ENCODE measurements at places on chromosomes 4 and X.

DNA sequence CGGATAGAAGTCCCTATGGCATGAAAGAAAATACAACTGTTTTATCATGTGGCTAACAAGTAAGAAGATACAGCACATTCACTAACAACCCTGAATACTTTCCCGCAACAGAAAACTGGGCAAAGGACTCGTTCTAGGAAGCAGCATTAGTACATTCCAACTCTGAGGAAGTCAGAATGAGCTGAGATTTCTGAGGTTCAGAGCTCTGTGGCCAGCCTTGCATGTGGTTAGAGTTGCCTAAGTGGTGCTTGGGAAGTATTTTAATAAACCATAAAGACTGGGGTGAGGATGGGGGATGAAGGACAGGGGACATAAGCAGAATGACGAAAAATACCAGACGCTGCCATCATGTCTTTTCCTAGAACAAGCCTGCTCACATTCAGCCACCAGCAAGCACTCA, 82.2 kb downstream of the EFHC2 start:
- DNase-seq = no peak

DNA sequence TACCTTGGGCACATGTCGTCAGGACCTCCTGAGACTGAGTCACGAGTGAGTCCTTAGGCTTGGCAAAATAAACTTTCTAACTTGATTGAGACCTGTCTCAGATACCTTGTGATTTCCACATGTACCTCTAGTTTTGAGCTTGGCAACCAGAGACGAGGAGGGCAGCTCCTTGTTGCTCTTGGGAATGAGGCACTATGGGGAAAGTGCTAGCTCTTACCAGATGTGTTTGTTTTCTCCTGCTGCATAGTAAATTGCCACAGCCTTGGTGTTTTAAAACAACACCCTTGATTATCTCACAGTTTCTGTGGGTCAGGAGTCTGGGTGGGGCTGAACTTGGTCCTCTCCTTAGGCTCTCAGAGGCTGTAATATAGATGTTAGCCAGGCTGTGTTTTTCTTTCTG, 59.1 kb upstream of the MAML3 start:
- DNase-seq = no peak

DNA sequence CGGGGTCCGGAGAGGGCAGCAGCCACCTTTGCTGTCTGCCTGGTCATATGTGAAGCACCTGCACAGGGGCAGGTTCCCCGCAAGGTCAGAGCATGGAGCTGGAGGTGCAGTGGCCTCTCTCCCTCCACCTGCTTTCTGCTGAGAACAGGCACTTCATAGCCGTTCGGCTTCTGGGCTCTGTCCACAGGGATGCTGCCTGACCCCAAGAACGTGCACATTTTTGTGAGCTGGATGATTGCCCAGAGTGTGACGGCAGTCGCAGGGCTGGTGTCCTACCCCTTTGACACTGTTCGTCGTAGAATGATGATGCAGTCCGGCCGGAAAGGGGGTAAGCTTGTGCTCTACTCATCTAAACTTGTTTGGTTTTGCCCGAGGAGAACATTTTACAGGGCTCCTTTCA, 2.5 kb downstream of the SLC25A4 start:
- no peak for DNase-seq

DNA sequence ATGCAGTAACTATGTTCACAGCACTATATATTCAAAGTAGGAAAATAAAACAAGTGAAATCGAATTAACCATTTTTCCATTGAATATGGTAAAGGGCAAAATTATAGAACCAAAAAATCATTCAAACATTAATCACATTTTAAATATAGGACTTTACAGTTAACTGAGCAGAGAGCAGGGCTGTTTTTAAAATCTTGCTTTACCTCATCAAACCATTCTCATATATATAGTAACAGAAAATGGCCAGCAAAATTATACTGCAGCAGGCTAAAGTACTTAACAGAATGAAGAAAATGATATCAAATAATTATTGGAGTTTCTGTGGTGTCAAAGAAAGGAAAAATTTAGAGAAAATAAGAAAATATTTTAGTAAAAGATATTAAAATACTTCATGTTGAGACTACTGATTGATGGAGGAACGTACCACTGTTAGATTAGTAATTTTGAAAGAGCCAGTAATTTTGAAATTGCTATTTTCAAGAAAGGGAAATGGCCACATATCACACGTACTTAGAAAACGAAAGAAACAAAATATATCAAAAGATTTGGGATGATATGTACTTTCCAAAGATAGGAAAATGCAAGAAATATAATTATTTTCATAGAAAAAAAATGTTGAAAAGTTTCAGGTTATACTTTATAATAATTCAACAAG, 813.7 kb downstream of the DMD start:
- DNase-seq = no peak

GRCh38 chr4:139214039-139214534, 37.1 kb upstream of the ELF2 start:
- no peak for DNase-seq

- DNase-seq = no peak
Measured at GRCh38 chrX:64843224-64843623, 133.0 kb downstream of the ZC4H2 start.

- peak; percentile 44 for DNase-seq
Measured at GRCh38 chr4:146638333-146638785, 334 bp upstream of the POU4F2 start.

- DNase-seq = no peak
Measured at GRCh38 chr4:138977524-138977923, 38.1 kb upstream of the NOCT start.

DNA sequence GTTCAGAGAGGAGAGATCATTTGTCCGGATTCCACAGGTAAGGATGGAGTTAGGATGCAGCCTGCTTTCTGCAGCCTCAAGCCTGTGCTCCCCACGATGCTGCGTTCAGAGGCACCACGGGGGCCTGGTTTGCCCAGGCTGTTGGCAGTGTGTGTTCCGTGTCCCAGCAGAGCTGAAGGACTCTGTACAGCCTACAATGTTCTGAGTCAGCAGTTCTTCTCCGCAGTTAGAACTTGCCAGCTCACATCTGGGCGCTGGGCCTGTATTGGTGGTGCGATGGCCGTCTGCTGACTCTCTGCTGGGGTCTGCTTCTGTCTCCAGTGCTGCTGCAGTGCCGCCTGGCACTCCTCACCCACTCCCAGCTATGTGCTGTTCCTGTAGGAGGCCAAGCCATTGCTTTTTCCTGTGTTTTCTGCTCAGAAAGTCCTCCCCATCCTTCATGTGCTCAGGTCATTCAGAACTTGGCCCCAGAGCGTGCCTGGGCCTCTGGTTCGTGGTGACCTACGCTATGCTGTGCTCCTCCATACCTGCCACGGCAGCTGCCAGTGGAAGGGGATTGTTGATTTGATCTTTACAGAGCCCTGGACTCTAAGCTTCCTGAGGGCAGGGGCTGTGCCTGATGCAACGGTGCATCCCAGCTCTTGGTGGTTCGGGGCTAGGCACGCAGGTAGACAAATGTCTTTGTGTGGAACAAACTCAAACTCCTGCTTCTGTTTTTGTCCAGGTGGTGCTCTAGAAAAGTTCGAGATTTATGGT, 42.6 kb upstream of the TADA2B start:
- DNase-seq = no peak

GRCh38 chrX:44002567-44002966, 29.4 kb upstream of the NDP start:
- no peak for DNase-seq

DNA sequence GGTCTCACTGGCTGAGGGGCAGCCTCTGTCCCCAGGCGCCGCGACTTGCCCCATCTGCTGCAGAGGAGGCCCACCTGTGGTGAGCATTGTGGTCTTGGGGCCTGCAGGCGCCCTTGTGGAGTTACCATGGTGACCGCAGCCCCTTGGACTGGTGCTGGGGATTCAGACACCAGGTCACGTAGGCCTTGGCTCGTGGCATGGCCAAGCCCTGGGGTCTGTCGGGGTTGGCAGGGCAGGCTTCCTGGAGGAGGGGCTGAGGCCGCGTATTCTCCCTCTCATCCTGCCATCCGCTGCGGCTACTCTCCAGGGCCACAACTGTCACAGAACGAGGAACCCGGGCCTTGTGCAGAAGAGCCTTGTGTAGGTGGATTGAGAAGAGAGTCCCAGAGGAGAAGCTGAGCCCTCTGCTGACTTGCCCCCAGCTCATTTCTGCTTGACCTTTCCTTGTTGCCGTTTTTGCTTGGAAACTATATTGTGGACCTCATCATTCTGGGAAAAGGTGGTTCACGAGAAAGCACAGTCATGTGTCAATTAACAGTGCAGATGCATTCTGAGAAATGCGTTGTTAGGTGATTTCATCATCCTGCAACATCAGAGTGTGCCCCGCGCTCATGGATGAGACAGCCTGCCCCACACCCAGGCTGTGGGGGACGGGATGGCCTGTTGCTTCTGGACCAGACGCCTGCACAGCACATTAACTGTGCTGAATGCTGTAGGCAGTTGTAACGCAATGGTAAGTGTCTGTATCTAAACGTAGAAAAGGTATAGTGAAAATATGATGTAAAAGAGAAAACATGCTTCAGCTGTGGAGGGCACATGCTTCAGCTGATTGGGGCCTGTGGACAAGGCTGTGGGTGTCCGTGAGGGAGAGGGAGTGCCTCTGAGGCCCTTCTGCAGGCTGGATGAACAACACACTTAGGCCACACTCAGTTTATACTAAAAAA, 38.5 kb downstream of the TRMT44 start:
- DNase-seq = no peak

- DNase-seq = no peak
Measured at GRCh38 chr4:72408568-72408967, 160.5 kb downstream of the ADAMTS3 start.

DNA sequence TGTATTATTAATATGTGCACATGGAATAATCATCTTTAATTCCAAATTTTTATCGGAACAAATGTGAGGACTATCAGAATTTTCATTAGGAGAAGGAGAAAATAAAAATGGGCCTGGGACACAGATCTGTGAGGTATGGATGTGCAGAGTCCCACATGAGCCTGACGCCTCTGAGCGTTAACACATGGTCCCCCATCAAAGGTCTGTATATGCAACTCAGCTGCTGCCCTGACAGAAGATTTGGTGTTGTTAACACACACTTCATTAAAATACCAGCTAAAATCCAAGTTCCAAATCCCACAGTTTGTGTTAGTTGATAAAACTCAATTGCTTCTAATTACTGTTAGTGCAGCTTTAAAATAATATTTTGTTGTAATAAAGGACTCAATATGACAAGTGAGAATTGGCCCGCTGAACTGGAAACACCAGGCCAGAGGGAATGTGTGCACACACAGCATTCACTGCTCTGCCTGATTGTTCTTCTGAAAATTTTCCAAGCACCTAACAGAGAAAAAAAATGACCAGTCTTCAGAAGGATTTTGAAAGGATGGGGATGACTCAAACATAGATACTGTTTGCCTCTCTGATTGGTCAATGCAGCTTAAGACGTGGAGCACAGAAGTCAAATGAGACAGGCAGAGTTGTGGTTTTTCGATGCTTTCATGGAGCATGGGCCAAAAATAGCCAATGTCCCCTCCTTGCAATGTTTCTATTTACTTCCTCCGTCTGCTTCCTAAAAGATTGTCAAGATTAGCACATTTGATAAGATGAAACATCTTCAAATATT, 266.6 kb downstream of the NKX6-1 start:
- DNase-seq = no peak

GRCh38 chrX:40085102-40085551, 12.6 kb downstream of the BCOR start:
- DNase-seq = no peak

DNA sequence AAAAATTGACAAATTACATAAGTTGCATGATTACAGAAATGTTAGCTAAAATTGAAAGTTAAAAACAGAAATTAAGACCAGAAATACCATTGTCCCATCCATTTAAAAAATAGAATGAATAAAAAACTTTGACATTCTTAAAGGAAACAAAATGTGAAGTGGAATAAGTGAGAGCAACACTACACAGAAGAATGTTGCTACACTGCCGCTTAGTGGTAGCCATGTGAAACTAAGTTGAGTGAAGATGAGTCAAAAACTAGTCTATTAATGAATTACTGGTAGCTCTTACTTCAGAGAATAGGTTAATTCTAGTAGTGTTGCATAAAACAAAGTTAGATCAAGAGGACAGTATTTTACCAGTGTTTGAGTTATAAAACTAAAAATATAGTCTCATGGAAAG, 571.0 kb upstream of the KLHL4 start:
- peak; percentile 7 for DNase-seq

- DNase-seq = no peak
Measured at GRCh38 chrX:21778236-21778635, 20.3 kb upstream of the SMPX start.

DNA sequence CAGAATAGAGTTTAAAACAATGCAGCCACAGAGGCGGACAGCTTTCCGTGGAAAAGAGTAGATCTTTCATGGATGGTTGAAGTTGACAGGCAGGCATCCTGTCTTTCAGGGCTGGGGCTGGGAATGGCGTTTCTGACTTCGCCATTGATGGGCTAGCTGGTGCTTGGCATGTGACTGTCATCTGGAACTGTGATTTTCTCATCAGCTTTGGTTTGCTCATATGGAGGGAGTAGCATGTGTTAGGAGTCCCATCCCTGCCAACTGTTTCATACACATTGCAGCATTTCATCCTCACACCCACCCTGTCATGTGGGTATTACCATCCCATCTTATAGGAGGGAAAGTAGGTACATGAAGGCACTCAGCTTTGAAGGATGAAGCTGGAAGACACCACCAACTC, 49.2 kb upstream of the STX18 start:
- DNase-seq = no peak

DNA sequence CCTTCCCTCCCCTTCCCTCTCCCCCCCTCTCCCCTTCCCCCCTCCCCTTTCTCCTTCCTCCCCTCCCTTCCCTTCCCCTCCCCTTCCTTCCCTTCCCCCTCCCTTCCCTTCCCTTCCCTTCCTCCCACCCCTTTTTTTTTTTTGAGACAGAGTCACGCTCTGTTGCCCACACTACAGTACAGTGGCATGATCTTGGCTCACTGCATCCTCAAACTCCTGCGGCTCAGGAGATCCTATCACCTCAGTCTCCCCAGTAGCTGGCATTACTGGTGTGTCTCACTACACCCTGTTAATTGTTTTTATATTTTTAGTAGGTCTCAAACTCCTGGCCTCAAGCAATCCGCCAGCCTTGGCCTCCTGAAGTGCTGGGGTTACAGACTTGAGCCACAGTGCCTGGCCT, 66.6 kb downstream of the TBC1D9 start:
- DNase-seq = no peak

- no peak for DNase-seq
Measured at GRCh38 chrX:66020631-66021334, 19.1 kb downstream of the VSIG4 start.

- no peak for DNase-seq
Measured at GRCh38 chr4:73967866-73968265, 14.0 kb downstream of the PF4 start.

DNA sequence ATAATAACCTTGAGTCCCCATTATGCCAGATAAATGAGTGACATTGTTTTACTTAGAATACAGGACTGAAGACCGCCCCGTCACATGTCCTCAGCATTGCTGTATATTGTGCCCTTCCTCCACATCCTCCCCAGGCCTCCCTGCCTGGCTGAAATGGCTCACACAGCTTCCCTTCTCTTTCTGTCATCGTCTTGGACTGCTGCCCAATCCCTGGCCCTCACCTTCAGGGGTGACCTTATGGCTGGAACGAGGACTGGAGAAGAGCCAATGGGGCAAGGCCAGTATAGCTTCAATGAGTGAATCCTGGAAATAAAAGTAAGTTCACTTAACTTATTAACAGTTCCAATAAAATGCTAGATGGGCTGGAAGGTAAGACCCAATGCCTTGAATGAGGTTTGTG, 2.7 kb downstream of the KCNE5 start:
- DNase-seq = no peak
